ENCODE measurements at places on chromosomes 6 and 20.

DNA sequence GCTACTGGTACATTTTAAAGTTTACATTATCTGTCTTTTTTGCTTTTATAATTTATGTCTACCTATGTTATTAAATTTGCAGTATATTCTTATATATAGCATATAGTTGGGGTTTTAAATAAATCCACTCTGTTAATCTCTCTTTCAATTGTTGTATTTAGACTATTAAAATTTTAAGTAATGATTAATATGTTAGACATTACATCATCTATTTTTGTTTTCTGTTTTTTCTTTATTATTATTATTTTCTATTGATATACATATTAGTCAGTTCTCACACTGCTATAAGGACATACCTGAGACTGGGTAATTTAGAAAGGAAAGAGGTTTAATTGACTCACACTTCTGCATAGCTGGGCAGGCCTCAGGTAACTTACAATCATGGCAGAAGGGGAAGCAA lies 1338.2 kb upstream of the GJE1 start:
- no peak for DNase-seq

DNA sequence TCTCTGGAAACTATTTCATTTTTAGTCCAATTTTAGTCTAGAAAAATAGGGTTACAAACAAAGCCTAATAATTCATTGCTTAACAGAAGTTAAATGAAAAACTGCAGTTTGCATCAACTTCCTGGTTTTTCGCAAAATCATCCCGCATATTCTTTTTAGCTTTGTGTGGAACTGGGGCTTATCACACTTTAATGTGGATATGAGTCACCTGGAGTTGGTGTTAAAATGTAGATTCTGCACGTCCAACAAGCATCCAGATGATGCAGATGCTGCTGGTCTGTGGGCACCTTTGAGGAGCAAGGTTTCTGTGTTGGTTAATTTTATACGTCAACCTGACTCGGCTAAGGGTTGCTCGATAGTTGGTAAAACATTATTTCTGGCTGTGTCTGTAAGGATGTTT lies 126.1 kb downstream of the PLCB4 start:
- DNase-seq = no peak

- no peak for DNase-seq
These were observed 59.7 kb downstream of the TFAP2A start for GRCh38 chr6:10355115-10355702.

DNA sequence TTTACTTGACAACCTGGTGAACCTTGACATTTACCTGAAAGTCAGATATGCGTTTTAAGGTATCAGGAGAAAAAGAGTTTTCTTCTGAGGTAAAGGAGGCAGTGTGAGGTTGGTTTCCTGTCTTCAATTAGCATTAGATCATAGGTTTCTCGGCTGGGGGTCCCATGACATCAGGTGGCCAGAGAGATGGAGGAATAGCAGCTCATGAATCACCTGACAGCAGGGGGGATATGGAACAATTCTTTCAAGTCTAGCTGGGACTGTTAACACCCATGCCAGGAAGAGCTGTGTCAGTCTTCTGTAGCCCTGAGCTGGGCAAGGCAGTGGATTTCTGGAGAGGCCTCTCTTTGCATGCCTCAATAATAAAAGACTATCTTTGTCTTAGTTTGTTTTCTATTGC lies 108.0 kb upstream of the TMEM170B start:
- DNase-seq = no peak

GRCh38 chr6:13907001-13907350 lies 17.8 kb upstream of the RNF182 start:
- no peak for DNase-seq

GRCh38 chr6:170162775-170163404 lies 128.0 kb downstream of the DLL1 start:
- DNase-seq = no peak

- no peak for DNase-seq
These were observed 307.1 kb upstream of the FLRT3 start for GRCh38 chr20:14644306-14645097.

- no peak for DNase-seq
These were observed 37.5 kb downstream of the AIG1 start for GRCh38 chr6:143098054-143098671.

GRCh38 chr6:144574796-144575195 lies 289.7 kb downstream of the UTRN start:
- DNase-seq = no peak

- DNase-seq = no peak
These were observed 573.3 kb downstream of the PKHD1 start for GRCh38 chr6:51513891-51514747.

DNA sequence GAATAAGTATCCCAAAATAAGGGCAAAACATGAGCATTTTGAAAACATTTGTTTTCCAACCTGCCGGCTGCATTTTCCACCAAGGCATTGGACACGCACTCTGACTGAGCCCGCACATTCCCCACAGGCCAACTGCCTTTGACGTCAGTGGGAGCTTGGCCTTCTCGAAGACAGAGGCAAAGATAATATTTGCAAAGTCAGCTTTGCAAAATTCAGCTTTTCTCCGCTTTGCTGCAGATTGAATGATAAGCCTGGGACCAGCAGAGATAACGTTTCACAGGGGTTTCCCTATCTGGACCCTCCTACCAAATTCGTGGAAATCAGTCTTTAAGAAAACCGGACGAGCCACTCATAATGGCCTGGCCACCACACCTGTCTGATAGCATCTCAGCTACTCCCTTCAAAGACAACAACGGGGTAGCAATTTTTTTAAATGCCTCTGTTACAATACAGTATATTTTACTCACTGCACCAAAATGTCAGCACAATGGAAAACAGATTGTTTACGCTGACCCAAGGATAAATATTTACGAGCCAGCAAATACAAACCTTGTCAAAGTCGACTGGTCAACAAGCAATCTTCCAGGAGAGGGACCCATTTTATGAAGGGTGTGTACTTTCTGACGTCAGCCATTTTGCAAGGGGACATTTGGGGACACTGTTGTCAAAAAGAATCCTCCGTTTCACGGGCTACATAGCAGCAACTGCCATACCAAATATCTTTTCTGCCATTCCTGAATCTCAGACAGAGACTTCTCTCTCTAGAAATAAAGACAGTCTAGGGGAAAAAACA lies 100.5 kb downstream of the TFAP2A start:
- no peak for DNase-seq

- DNase-seq = no peak
These were observed 204.7 kb upstream of the SULF2 start for GRCh38 chr20:47989957-47990356.

DNA sequence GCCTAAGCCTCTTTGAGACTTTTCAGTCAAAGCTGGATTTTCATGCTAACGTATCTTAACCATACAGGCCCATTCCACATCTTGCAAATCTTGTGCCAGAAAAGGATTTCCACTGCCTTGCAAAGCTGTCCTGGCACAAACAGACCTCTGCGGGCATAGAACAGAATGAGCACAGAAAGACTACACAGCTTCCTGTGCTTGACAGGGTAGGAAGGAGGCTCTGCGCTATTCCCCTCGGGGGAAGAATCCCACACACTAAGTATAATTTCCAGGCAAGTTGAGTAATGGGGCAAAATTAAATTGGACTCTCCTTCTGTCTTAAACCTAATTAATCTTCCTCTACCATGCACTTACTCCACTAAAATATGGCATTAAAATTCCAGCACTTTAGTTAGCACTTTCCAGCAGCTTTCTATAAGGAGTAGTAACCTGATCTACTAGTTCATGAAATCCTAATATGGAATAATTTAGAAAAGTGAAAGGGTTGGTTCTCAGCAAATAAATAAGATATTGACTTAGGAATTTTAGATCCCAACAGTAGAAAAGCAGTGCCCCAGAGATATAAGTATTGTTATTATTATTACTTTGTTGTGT lies 532.1 kb upstream of the JAG1 start:
- DNase-seq = no peak

DNA sequence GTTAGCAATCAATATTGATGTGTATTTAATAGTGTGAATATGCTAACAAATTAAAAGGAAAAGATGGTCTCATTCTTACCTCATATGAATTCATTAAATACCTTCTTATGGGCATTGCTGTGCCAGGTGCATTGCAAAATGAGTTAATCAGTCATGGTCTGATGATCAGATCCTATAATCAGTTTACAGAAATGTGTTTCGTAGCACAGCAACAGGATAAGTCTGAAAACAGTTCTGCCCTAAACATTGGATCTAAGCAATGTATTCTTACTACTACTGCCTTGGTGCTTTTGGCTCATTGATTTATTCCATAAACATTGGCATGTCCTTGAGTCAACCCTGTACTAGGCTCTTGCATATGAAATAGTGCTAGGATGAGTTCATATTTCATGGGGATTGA lies 417.0 kb upstream of the JAG1 start:
- no peak for DNase-seq

- no peak for DNase-seq
These were observed 1.4 kb downstream of the CST3 start for GRCh38 chr20:23636182-23636907.

GRCh38 chr6:110125361-110125760 lies 54.1 kb downstream of the WASF1 start:
- no peak for DNase-seq

DNA sequence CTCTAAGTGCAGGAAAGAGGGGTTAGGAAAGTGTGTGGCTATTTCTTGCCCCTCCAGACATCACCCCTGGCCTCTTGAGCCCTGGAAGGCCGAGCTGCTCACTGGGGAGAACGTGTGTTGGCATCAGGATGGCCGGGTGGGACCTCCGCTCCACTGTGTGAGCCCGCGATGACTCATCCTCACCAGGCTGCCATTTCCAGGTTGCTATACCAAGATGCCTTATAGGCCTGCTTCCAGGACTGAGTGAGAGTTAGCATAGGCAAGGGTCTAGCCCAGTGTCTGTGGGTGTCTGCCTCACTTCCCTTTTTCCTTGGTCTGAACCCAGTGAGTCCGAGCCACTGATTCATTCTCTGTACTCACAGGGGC lies 105.0 kb downstream of the MRPL14 start:
- DNase-seq = no peak

DNA sequence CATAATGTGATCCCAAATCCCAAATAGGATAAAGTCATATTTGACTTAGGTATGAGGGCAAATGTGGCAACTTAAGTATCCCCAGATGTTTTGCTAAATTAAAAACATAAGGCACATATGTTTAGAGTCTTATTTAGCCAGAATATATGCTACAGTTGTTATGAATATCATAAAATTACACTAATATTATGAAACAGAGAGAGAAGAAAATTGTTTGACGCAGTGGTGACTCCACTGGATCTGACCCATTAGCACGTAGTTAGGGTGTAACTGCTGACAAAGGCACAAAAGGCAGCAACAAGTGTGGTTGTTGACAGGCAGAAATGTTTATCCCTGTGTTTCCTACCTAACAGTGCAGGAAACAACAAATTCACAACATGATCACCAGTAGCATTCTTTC lies 152.4 kb upstream of the THBS2 start:
- no peak for DNase-seq

- no peak for DNase-seq
These were observed 110.2 kb downstream of the RCAN2 start for GRCh38 chr6:46381057-46381456.

DNA sequence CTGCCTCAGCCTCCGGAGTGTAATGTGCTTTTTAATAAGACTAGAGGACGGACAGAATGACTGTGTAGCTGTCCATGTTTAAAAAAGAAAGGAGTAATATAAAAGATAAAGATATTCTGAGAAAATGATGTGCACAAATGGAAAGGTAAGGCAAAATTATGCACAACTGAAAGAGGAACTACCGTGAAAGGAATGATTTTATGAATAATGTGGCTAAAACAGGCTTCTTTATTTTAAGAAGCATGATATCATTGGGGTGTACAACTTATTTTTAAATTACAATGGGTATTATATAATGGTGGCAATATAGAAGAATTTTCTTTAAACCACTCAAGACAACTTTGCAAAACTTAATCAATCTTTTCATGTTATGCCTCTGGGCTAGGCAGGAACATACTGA lies 78.1 kb downstream of the FIG4 start:
- no peak for DNase-seq

Data from cerebellum (tissue), 4 donors.